NCI-H226 (cell line): ENCODE measurements at places on chromosomes 7 and 10.

GRCh38 chr10:42776681-42777080 lies 5.9 kb upstream of the BMS1 start:
- no peak for DNase-seq

DNA sequence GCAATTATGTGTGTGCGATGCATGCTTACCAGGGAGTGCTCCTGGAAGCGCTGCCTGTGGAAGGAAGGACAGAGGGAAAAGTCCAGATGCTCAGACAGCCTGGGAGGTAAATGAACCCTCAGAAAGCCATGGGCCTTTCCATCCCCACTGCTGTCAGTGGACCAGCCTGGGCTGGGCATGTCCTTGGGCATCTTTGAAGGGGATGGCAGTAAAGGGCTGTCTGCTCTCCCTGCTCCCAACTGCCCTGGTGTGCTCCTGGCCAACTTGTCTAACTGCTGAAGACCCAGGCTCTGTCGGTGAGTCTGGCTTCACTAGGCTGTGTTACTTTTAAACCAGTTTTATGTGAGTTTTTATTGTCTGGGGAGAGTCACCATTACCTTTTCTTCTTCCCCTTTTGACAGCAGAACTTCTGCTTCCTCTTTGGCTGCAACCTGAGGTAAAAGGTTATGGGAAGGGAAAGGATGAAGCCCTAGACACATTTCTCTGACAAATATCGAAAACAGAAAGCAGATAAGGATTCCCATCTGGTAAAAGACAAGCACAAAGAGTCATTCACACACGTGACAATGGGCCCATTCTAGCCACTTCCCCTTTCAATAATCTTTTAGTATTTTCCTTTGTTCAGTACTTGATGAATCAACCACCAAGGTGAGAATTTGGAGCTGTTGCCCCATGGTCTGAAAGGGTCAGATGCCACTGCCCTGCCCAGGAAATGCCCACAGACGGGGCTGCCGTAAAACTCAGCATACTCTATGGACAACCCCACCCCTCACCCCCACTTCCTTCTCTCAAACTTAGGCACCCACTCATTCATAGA lies 27.6 kb upstream of the PIK3AP1 start:
- DNase-seq: no peak

DNA sequence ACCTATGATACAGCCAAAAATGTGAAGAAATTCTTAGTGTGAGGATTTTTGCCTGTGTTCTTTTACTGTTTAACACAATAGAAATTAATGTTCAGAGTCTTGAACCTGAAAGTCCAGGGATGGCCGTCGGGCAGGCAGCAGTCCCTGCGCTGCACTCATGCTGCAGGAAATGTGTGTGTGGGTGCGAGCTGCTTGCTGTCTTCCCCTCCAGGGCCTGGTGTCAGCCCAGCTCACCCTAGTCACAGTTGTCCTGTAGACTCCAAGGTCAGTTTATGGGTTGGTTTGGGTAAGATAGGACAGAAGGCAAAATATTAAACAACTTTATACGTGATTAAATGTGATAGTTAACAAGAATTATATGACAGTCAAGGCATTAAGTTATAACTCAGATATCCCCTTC lies 78.7 kb downstream of the DYNC2I1 start:
- DNase-seq: no peak

GRCh38 chr7:4694305-4694704 lies 12.2 kb downstream of the FOXK1 start:
- DNase-seq: no peak

DNA sequence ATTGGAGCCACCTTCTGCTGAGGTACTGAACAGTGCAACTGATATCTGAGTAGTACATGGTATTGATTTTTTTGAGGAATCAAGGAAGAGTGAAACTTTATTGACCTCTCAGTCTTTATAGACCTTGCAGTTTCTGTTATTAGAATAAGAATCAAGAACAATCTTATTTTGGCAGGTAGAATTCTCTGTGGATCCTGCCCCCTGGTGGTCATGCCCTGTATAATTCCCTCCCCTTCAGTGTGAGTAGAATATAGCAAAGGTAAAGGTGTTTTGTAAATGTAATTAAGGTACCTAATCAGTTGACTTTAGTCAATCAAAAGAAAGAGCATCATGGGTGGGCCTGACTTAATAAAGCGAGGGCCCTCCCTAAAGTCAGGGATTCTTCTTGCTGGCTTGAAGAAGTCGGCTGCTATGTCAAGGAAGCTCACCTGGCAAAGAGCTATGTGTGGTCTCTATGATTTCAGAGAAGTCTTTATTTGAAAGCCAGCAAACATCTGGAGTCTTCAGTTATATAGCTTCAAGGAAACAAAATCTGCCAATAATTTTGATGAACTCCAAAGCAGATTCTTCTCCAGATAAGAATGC lies 142.8 kb downstream of the LSM5 start:
- DNase-seq: no peak

GRCh38 chr10:123781956-123782500 lies 109.6 kb downstream of the CPXM2 start:
- no peak for DNase-seq

DNA sequence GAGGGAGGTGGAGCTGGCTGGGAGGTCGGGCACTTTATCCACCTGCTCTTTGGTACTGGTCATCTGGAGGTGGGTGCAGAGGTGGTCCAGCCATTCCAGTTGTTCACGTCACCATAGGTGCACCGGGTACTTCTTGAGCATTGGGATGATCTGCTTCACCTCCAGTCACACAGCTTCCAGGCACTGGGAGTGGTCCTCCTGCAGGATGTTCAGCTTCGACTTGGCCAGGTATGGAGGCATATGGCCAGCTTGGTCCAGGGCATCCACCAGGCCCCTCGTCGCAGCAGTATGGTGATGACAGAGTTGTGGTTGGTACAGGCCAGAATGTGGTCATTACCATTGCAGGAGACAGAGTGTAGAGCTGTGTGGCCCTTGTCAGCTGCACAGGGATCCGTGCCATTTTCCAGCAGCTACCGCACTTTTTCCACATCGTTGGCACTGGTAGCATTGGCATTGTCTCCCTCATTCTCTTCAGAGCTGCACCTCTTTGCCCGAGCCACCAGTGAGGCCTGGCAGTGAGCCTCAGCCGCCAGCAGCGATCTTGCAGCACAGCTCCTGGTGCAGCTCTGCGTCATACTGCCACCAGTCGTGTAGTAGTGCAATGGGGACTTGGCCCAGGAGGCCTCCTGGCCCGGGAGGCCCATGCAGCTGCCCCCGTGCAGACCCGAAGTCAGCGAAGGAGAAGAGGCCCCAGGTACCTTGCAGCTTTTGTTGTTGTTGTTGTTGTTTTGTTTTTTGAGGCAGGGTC lies 150.9 kb downstream of the ZNF22 start:
- no peak for DNase-seq

DNA sequence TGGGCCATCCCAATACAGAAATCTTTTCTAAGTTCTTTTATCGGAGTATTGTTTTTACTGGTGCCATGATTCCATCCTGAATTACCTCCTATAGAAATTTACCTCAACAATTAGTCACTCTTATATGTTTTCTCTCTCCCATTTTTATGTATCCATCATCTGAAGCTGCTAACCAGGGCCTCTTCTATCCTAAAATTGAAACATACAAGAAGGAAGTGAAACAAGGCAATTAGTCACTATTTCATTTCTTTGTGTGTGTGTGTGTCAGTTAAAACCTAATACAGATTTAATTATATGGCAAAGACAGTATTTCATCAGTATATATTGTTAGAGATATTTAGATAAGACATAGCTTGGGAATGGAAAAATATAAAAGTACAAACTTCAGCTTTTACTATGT lies 148.4 kb upstream of the AHR start:
- no peak for DNase-seq

- no peak for DNase-seq
These were observed 2.7 kb downstream of the FRAT1 start for GRCh38 chr10:97321804-97322190.

- DNase-seq: no peak
These were observed 15.7 kb upstream of the NDUFA5 start for GRCh38 chr7:123573341-123573740.

DNA sequence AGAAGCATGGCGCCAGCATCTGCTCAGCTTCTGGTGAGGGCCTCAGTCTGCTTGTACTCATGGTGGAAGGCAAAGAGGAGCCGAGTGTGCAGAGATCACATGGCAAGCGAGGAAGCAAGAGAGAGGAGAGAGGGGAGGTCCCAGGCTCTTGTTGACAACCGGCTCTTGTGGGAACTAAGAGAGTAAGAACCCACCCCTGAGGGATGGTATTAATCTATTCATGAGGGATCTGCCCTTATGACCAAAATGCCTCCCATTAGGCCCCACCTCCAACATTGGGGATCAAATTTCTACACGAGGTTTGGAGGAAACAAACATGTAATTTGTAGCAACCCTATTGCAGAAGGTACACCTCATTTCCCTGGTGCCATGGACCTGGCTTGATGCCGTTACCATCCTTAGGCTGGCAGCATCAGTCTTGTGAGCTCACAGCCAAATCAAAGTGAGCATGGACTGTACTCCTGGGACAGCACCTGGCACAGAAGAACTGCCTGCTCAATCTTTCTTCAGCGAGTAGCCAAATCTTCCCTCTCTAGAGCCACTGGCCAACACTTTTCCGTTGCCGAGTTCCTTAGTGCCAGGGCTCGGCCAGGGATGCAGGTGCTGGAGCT lies 6.5 kb downstream of the BTBD16 start:
- DNase-seq: no peak

DNA sequence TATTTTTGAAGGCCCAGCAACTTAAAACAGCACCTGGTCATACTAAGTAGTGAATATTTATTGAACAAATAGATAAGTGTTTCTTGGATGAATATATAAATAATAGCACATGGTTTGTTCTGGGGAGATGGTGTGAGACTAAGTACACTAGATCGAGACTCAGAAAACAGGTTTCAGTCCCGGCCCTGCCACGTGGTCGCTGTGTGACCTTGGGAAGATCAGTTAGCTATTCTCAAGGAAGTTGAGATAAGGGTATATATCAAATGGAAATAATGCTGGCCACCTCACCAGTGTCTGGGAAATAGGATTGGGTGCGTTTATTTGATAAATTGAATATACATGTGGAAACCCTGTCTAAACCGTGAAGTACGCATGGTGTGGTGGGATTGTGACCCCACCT lies 354.6 kb downstream of the SDK1 start:
- DNase-seq: no peak

- peak; percentile 16 for DNase-seq
These were observed 8.7 kb downstream of the NCAPG2 start for GRCh38 chr7:158695726-158696452.

DNA sequence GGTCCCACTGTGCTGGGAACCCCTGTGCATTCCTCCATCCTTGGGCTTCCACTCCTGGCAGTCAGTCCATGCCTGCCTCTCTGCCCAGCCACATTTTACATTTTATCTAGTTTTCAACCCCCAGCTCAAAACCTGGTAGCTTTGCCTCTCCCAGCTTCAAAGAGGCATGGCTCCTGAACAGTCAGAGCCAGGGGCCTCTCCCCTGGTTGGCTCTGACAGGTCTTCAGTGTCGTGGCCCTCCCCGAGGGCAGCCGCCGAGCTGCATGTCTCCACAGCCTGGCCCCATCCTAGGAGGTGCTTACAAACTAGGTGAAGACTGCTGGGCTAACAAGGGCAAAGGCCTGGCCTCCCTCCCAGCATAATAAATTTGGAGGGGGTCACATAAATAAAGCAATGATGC lies 14.8 kb downstream of the COBL start:
- DNase-seq: no peak

- DNase-seq: no peak
These were observed 578 bp downstream of the HTRA1 start for GRCh38 chr10:122461729-122462532.

GRCh38 chr7:2037301-2037807 lies 195.4 kb downstream of the MAD1L1 start:
- DNase-seq: no peak

DNA sequence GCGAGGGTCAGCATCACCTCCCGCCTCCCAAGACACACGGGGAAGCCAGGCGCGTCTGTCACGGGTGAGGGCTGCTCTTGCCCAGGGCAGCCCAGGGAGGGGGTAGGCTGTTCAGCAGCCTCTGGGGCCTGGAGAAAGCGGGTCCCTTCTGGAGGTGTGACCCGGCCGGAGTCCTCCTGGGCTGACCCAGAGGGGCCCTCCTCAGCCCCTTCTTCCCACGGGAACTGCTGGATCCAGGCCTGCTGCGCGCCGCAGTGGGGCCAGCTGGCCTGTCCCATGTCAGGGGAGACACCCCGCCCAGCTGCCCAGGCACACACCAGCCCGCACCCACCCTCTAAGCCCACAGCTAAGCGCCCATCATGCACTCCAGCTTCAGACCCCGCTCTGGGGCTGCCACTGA lies 41.8 kb downstream of the INSIG1 start:
- DNase-seq: no peak

- no peak for DNase-seq
These were observed 604.0 kb downstream of the INHBA start for GRCh38 chr7:41098846-41099245.

DNA sequence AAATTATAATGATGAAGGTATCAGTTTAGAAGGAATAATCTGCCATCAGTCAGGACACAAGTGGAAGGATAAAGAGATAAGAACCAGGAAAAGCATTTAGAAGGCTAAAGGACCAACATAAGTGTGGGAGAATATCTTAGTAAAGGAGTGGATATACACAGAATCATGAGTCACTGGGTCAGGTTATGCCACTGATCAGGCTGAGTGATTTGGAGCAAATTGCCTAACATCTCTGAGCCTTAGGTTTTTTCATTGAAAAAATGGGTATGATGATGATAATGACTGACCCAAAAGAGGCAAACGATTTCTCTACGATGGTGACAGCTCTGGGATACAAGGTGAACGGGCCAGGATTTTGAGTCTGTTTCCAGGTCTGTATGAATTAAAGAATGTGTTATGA lies 2.8 kb upstream of the CUL1 start:
- no peak for DNase-seq

- no peak for DNase-seq
These were observed 29.2 kb downstream of the TACR2 start for GRCh38 chr10:69387500-69387899.

DNA sequence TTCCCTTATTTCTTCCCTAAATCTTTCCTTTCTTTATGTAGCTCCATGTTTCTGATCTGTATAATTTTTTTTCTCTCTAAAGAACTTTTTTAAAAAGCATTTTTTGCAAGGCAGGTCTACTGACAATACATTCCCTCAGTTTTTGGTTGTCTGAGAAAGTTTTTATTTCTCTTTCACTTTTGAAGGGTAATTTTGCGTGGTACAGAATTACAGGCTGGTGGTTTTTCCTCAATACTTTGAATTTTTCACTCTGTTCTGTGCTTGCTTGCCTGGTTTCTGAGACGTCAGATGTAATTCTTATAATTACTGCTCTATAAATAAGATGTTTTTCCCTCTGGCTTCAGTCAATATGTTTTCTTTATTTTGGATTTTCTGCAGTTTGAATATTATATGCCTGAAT lies 205.4 kb upstream of the VSTM2A start:
- DNase-seq: no peak

DNA sequence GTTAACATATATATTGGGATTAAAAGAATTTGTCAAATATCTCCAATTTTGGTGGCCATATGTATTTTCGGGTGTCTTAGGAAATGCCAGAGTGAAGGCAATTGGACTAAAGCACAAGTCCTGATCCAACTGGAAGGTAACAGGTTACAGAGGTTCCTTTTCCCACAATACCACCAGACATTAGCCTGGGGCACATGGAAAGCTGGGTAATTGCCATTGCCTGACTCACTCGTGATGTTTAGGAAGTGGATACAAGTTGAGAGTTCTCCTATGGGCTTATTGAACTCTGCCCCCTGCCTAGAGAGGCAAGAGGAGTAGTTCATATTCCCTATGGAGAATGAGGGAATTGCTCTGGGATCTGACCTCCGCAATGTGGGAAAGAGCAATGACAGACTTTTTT lies 5.7 kb downstream of the DNAH11 start:
- DNase-seq: peak; percentile 36
